ENCODE measurements at places on chromosomes 3 and 15.
A peak's percentile ranks its signal among the peaks of the same experiment; 100 is the strongest.

DNA sequence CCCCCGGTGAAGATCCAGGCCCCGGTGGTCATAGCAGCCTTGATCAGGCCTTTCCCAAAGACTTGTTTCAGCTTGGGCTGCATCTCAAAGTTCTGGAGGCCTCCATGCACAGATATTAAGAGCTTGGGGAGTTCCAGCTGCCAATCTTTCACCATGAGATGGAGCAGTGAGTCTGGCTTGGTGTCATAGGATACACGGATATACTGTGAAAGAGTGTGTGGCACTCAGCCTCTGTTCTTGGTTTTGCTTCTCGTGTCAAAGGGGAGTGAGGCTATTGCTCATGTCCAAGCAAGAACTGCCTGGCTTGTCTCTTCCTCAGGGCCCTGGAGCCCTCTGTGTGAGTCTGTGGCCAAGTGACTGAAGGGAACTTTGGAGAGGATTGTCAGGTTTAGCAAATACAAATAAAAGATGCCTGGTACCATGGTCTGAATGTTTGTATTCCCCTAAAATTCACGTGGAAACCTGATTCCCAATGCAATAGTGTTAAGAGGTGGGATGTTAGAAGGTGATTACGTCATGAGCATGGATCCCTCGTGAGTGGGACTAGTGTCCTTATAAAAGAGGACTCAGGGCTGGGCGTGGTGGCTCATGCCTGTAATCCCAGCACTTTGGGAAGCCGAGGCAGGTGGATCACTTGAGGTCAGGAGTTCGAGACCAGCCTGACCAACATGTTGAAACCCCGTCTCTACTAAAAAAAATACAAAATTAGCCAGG, 33.5 kb downstream of the TRPM1 start:
- H3K36me3 ChIP-seq, result no peaks in the 10 kb centered on the region
- H3K4me3 ChIP-seq, result no peak overlapping the region
- no peaks in the 10 kb centered on the region for H3K27me3 ChIP-seq
- DNase-seq, result no peak
- peaks cover 11% of the 10 kb centered on the region for H3K4me1 ChIP-seq

DNA sequence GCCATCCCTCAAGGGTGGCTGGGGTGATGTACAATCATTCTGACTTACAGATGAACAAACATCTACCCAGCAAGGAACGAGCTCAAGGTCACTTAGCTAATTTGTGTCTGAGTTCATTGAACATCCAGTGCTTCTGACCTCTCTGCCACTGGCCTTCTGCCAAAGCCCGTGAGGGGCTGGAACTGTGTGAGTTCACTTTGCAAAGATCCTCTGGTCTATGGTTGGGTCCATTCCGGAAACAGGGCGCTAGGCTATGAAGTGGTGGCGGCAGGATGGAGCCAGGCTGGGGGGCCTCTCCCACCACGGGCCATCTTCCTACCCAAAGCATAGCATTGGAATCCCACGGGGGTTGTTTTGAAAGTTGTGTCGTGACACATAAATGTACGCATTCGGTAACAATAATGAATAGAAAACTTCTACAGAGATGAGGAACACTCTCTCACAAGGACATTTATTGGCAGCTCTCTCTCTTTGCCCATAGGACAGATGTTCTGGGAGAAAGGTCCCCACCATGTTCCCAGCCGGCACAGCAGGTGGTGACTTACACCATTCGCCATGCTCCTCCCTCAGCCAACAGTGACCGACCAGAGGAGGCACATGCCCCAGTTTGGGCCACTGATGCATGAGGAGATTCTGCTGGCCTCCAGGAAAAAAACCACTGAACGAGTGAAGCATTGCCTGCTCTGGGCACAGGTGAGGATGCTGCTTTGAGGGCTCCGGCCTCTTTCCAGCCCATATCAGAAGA, 214.7 kb upstream of the CHRNA7 start:
- H3K36me3 ChIP-seq, result no peaks in the 10 kb centered on the region
- H3K4me1 ChIP-seq, result no peaks in the 10 kb centered on the region
- H3K27ac ChIP-seq, result no peak overlapping the region
- no peak overlapping the region for H3K4me3 ChIP-seq
- H3K27me3 ChIP-seq, result no peaks in the 10 kb centered on the region
- DNase-seq, result no peak

DNA sequence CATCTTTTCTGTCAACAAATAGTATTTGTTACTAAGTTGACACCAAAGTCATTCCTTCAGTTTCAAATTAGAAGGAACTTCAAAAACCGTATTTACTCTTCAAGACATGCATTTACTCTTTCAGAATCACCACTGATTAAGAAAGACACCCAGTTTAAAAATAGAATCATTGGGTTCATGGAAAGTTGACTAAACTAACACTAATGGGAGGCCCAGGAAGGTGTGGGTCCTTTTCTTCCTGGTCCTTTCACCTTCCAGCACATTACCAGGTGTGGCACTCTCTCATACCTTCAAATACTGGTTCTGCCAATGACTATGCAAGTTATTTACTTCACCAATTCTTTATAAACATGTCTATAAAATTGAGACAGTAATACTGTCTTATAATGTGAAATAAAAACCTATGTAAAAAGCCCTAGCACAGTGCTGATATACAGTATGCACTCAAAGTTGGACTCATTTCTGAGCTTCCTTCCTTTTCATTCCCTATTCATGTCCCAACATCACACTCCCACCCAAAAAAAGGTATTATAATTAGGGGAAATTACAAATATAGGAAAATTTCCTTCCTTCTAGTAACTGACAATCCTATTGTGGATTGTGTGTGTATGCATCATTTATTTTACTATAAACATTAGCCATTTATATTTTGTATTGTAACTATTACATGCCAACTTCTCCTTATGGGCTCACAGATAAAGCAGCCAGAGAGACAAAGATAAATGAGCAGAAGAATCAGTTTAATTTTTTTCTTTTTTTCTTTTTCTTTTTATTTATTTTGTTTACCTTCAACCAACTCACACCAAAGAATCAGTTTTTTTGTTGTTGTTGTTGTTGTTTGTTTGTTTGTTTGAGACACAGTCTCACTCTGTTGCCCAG, 48.9 kb downstream of the LRRFIP2 start:
- DNase-seq, result no peak
- H3K4me3 ChIP-seq, result no peak overlapping the region
- H3K27me3 ChIP-seq, result no peaks in the 10 kb centered on the region
- no peaks in the 10 kb centered on the region for H3K36me3 ChIP-seq
- H3K27ac ChIP-seq, result peak overlapping the region; percentile 1

DNA sequence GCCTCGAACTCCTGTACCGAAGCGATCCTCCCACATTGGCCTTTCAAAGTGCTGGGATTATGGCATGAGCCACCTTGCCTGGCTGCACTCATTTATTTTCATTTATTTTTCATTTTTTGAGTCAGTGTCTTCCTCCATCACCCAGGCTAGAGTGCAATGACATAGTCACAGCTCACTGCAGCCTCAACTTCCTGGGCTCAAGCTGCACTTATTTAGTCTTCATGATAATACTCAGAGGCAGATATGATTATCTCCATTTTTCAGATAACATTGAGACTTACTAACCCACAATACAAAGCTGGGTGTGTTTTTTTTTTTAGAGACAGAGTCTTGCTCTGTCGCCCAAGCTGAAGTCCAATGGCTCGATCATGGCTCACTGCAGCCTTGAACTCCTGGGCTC, 10.0 kb downstream of the PRKCI start:
- no peak for DNase-seq
- H3K4me3 ChIP-seq, result no peak overlapping the region
- H3K27ac ChIP-seq, result no peak overlapping the region
- H3K36me3 ChIP-seq, result peaks cover 20% of the 10 kb centered on the region
- no peaks in the 10 kb centered on the region for H3K27me3 ChIP-seq
- peaks cover 16% of the 10 kb centered on the region for H3K4me1 ChIP-seq

- H3K27me3 ChIP-seq, result no peaks in the 10 kb centered on the region
- H3K27ac ChIP-seq, result peak overlapping the region; percentile 71
- DNase-seq, result no peak
- peak overlapping the region; percentile 92 for H3K4me3 ChIP-seq
- no peaks in the 10 kb centered on the region for H3K36me3 ChIP-seq
Observed at GRCh38 chr15:84658788-84659411, 901 bp upstream of the NMB start.

DNA sequence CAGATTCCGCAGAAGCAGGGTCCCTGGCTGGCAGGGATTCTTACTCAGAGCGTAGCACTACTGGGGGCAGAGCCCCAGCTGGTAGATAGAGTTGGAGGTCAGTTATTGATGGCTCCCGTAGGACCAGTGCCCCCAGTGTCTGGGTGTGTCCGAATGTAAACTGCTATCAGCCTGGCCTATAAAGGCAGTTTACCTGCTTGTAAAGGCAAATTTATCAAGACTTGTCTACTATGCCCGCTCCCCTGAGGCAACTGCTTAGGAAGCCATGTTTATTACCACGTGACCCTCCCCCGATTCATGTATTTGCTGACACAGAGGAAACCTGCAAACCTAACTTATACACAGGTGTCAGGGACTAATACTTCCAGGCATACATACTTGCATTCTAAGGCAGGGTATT, 607 bp upstream of the PPP1R14D start:
- no peak overlapping the region for H3K4me3 ChIP-seq
- H3K27ac ChIP-seq, result no peak overlapping the region
- no peaks in the 10 kb centered on the region for H3K36me3 ChIP-seq
- no peaks in the 10 kb centered on the region for H3K27me3 ChIP-seq
- DNase-seq, result no peak

DNA sequence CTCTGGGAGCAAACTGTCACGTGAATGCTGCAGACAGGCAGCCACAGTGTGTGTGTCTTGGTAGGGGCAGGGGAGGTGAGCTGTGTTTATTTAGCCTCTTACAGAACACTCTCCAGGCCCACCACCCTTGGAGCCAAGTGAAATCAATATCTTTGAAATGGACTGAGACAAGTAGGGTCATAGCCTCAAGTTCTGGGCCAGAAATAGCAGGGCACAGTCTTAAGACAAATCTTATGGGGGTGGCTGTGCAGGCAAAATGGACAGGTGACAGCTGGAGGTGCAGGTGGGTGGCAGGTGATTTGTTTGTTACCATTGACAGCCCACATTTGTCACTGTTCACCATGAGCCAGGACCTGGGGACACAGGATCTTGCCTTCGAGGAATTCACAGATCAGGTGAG, 93.6 kb upstream of the NMNAT3 start:
- H3K4me3 ChIP-seq, result no peak overlapping the region
- no peak for DNase-seq
- H3K27ac ChIP-seq, result no peak overlapping the region
- no peaks in the 10 kb centered on the region for H3K27me3 ChIP-seq

DNA sequence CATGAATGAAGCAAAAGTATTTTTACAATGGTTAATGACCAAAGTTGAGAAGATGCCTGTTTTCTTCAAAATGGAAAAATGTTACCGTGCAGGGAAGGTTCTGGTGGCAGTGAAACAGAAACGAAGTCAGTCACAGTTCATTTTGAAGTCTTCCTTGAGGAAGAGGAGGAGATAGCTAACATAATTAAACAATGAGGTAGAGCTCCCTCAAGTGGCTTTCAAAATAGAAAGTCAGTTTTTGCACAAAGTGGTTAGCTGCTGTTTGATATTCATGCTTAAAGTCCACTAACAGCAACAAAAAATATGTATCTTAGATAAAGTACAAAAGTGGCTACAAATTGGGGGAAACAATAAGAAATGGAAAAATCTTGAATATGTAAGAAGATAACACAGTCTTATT, 87.3 kb downstream of the TFG start:
- DNase-seq, result no peak
- H3K27me3 ChIP-seq, result no peaks in the 10 kb centered on the region
- no peak overlapping the region for H3K4me3 ChIP-seq
- H3K27ac ChIP-seq, result no peak overlapping the region

DNA sequence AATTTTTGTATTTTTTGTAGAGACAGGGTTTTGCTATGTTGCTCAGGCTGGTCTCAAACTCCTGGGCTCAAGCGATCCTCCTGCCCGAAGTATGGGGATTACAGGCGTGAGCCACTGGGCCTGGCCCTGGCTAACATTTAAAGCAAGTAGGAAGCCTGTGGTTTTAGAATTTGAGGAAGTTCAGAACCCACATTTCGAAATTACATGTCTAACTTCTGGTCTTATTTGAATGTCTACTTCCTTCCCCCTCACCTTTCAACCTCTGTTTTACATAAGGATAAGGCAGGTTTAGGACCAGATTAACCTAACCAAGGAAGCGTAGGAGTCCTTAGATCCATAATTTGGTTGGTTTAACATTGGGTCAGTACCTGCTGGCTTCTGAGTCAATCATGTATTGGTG, 120.5 kb upstream of the PROK2 start:
- no peaks in the 10 kb centered on the region for H3K27me3 ChIP-seq
- H3K36me3 ChIP-seq, result no peaks in the 10 kb centered on the region
- H3K4me3 ChIP-seq, result no peak overlapping the region
- H3K27ac ChIP-seq, result no peak overlapping the region
- DNase-seq, result no peak

GRCh38 chr3:169945313-169945712, 21.3 kb upstream of the SEC62 start:
- H3K27ac ChIP-seq, result no peak overlapping the region
- peak; percentile 4 for DNase-seq
- no peaks in the 10 kb centered on the region for H3K36me3 ChIP-seq
- no peak overlapping the region for H3K4me3 ChIP-seq
- no peaks in the 10 kb centered on the region for H3K4me1 ChIP-seq

DNA sequence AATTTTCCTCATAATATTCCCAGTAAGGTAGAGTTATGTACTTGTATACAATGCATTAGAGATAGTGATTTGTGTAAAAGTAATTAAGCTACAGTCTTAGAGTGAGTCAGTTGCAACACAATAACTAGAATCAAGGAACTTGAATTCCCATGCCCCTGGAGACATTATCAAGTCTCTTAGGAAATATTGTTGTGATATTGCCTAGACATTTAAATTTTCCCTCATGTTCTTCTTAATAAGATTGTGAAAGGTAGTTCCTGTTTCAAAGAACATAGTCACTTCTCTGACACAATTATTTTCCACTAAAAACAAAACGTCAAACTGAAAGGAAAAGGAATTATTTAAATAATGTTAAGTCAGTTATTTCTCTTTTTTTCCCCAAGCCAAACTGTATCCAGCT, 13.0 kb upstream of the ATP1B3 start:
- H3K4me3 ChIP-seq, result no peak overlapping the region
- no peaks in the 10 kb centered on the region for H3K36me3 ChIP-seq
- DNase-seq, result no peak
- H3K27ac ChIP-seq, result no peak overlapping the region

GRCh38 chr3:180264479-180264878, 227.7 kb upstream of the PEX5L start:
- H3K36me3 ChIP-seq, result no peaks in the 10 kb centered on the region
- DNase-seq, result no peak
- H3K4me3 ChIP-seq, result no peak overlapping the region
- H3K4me1 ChIP-seq, result no peaks in the 10 kb centered on the region
- H3K27me3 ChIP-seq, result no peaks in the 10 kb centered on the region
- no peak overlapping the region for H3K27ac ChIP-seq

DNA sequence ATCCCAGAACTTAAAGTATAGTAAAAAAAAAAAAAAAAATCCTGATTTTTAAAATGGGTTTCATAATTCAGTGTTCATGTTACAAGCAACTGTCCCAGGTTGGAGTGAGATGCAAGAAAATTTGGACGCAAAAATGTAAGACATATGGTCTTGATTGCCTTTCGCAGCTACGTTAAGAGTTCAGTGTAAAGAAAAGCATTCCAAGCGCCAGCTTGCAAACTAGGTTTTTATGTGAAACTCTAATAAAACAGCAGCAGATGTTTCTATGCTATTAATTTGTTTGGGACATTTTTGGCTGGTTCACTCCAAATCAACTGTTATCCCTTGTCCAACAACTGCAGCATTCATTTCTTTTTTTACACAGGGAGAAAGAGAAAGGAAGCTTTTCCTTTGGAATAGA, 957.8 kb downstream of the ROBO1 start:
- no peak for DNase-seq
- H3K27ac ChIP-seq, result no peak overlapping the region
- H3K36me3 ChIP-seq, result no peaks in the 10 kb centered on the region
- no peak overlapping the region for H3K4me3 ChIP-seq
